ENCODE measurements at places on chromosomes 6 and 20.

DNA sequence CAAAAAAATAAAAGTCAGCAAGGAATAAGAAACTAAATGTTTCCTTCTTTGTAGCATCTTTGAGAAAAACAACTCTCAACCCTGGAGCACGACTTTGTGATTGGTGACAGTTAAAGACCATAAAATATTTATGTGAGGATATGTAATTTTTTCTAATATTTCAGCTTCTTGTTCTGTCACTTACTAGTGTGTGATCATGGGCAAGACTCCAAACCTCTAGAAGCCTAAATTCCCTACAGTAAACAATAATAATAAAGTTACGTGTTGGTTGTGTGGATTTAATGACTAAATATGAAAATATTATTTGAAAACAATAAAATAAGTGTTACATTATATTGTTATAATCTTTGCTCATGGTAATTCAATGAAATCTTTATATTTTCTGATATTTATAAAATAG lies 735.6 kb upstream of the MARCKS start:
- DNase-seq = no peak

DNA sequence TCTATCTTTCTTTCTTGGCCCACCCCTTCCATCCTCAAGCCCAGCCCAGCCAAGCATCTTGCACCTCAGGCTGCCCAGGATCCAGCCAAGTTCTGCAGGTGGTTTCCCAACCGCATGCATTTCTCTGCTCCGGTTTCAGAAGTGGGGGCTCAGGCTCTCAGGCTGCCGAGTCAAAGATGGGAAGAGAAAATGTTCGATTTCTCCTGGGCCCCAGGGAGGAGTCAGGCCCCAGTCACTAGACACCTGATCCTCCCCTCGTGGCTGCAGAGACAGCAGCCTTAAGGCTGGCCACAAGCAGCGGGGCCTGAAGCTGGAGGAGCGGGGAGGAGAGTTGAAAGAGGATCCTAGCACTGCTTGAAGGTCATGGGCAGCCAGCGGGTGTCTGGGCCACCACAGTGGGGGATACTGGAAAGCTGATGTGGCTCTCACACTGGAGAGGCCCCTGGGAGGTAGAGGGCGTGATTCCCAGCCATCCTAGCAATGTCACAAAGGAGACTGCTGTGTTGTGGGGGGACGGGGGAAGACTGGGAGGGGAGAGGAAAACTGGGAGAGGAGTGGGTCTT lies 42.2 kb upstream of the ZFAND3 start:
- DNase-seq = no peak

DNA sequence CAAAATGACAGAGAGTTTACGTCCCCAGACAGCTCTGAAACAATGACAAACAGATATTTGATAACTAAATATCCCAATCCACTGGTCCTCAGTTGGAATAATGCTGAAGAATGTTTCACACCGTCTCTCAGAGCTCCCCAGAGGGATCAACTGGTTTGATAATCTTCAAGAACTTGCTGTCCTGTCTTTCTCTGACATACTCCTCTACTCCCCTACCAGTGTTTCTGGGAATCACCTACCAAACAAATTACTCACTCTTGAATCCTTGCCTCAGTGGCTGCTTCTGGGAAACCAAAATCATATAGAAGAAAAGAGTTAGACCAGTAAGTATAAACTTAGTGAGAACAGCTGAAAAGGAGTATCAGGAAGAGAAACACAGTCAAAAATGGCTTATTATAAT lies 469.7 kb upstream of the JAG1 start:
- DNase-seq = no peak

GRCh38 chr6:75233092-75233615 lies 10.4 kb downstream of the COX7A2 start:
- DNase-seq = no peak
